ENCODE measurements at places on chromosomes 12 and 14.

- DNase-seq: no peak
Observed at GRCh38 chr12:13183620-13184019, 12.9 kb upstream of the EMP1 start.

DNA sequence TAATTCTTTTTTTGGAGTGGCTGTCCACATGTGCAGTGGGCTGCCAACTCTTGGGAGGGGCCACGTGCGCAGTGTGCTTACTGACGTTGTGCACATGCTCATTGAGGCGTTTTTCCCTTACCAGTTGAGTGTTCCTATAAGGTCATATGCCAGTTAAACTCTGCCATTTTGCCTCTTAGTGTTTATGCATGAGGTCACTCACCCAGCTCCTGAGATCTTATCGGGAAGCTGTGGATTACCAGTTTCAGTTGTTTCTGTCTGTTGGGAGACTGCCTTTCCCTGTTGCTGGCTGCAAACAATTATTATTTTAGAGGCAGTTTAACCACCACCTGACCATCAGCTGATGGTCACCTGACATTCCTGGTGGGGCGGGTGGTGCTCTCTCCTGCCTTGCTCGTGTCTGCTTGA is 16.1 kb upstream of the KIF21A start:
- no peak for DNase-seq

GRCh38 chr12:72472350-72472749 is 200.2 kb downstream of the TRHDE start:
- DNase-seq: no peak

DNA sequence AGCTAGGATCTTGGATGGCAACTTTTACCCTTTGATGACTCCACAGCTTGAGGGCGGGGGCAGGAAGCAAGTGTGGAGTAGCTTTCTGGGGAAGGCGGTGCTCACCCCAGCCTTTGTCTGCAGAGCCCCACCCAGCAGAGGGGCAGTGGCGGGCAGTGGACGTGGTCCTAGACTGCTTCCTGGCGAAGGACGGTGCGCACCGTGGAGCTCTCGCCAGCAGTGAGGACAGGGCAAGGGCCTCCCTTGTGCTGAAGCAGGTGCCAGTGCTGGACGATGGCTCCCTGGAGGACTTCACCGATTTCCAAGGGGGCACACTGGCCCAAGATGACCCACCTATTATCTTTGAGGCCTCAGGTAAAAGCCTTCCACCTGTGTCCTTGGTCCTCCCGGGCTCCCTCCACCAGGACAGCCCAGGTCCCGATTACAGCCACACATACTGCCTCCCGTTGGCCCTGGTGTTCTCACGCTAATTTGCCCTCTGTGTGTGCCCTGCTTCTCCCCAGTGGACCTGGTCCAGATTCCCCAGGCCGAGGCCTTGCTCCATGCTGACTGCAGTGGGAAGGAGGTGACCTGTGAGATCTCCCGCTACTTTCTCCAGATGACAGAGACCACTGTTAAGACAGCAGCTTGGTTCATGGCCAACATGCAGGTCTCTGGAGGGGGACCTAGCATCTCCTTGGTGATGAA is 1.2 kb downstream of the TAPBPL start:
- DNase-seq: no peak

- no peak for DNase-seq
Observed at GRCh38 chr12:92059960-92060359, 85.7 kb downstream of the BTG1 start.

- DNase-seq: no peak
Observed at GRCh38 chr12:131698286-131698685, 12.6 kb upstream of the SFSWAP start.

DNA sequence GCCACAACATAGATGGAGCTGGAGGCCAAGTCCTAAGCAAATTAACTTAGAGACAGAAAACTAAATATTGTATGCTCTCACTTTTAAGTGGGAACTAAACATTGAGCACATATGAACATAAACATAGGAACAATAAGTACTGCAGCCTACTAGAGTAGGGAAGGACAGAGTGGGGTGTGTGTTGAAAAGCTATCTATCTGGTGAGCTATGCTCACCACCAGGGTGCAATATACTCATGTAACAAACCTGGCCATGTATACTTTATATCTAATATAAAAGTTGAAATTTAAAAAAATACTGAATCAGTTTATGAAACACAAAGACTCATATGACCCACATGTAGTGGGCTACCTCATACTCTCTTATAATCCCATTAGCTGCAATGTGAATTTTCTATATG is 1305.0 kb downstream of the LRFN5 start:
- DNase-seq: no peak

GRCh38 chr14:105913221-105913620 is 386.8 kb downstream of the TMEM121 start:
- DNase-seq: no peak

GRCh38 chr12:118144499-118144898 is 8.6 kb downstream of the PEBP1 start:
- no peak for DNase-seq

GRCh38 chr14:30698463-30698862 is 76.3 kb downstream of the SCFD1 start:
- no peak for DNase-seq

DNA sequence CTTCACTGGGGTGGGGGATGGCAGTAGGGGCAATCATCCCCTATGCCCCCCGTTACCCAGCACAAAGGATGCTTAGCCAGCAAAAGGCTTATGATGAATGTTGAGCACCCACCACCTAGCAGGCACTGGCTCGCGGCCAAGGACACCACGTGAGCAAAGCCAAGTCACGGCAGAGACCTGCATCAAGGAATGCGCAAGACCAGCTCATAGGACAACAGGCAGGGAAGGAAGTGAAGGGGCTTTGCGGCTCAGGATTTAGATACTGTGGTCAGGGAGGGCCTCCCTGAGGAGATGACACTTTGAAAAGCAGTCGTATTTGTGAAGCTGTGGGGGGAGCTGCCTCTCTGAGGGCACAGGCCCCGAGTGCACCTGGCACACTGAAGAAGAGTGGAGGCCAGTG is 32.8 kb downstream of the SH2B3 start:
- DNase-seq: no peak

All from activated CD4-positive, CD25-positive, alpha-beta regulatory T cell treated with anti-CD3 and anti-CD28 coated beads, Interleukin-2, amount 50 U/mL, for 72 hours (primary cell).